ENCODE measurements at places on chromosomes 12 and 14.

- no peak for DNase-seq
Observed at GRCh38 chr14:89485264-89485663, 68.2 kb upstream of the FOXN3 start.

GRCh38 chr14:38226366-38226765 lies 18.7 kb downstream of the SSTR1 start:
- no peak for DNase-seq

GRCh38 chr14:100617410-100618317 lies 30.4 kb upstream of the BEGAIN start:
- no peak for DNase-seq

DNA sequence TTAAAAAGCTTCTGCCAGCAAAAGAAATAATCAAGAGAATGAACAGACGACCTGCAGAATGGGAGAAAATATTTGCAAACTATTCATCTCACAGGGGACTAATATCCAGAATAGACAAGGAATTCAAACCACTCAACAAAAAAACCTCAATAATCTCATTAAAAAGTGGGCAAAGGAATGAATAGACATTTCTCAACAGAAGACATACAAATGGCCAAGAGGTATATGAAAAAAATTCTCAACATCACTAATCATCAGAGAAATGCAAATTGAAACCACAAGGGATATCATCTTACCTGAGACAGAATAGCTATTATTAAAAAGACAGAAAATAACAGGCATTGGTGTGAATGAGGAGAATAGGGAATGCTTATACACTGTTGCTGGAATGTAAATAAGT lies 270.0 kb downstream of the DACT1 start:
- DNase-seq, result no peak

DNA sequence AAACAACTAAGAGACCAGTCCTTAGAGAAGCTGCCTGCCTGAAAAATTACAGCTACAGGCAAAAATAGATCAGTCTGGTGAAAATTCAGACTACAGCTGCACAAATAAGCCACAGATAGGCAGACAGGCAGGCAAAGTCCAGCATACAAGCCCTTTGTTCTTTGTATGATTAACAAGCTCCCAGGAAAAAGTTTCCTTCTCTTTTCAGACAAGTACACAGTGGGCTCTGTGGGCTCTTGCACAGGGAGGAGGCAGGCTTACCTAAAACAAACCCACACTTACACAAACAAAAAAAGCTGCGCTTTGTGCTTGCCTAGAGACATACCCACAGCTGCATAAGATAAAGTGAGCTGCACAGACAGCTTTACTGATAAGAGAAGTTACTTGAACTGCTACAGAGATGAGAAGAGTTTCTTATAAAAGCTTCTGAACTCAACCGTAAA lies 7.7 kb downstream of the OR6C68 start:
- DNase-seq, result no peak

DNA sequence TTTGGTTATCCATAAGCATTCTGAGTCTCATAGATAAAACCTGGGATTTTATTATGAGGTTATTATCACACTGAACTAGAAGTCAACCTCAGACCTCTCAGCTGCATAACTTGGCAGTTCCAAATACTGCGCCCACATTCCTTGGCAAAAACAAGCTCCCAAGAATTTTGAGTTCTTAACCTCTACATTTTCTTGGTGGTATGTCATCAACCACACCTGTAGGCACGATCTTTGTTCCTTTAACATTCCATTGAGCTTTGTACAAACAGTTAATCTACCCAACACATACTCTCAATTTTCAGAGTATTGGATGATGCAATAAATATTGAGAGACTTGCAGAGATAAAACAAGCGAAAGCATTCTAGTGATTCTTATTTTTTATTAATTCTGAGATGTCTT lies 371.8 kb upstream of the PRICKLE1 start:
- peak; percentile 10 for DNase-seq

DNA sequence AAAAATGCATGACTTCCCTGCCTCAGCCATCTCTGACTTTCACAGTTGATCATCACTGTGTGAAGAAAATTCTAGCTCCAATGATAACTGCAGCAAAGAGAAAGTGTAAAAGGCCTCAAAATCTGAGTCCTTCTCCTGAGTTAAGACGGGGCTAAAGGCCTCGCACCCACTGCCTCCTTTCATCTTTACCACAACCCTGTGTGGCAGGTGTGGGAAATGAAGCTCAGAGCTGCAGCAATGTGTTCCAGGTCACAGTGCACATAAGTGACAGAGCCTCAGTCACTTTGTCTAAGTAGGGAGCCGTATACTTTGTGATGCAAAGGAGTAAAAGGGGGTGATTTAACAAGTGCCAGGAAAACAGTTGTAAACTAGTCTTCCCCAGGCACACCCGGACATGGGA lies 144.7 kb upstream of the TMCC3 start:
- DNase-seq, result no peak
